Activated T-helper 2 cell treated with anti-CD3 and anti-CD28 coated beads, Interferon-gamma antibody, Interleukin-2, Interleukin-4, amounts not matched to agents 10 μg/mL and 5 μg/mL and 100 μg/mL, durations not matched to agents 14 hours and 24 hours and 36 hours (primary cell): ENCODE measurements at places on chromosomes 7 and 10. TPM values are rescaled to one million over a fixed set of nuclear protein-coding genes. Genes with fewer than 3 reads are reported as not detected.

DNA sequence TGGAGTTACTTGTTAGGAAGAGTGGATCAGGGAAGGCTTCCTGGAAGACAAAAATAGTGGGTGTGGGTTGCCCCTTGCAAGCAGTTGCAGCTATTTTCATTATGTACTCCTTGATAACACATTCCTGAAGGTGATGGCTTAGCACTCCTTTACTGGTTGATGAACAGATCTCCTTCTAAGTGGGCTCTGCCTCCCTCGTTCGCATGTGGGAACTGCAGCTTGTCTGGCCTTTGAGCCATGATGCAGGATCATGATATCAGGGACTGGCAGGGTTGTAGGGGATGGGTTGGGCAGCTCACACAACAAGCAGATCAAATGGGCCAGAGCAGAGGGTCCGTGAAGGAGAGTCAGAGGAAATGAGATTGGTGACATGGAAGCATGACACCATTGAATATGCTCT lies 28.8 kb upstream of the LRRC4 start:
- DNase-seq, result no peak
- peaks cover 35% of the 10 kb centered on the region for H3K4me1 ChIP-seq
- no peak overlapping the region for H3K4me3 ChIP-seq
- H3K27me3 ChIP-seq, result no peaks in the 10 kb centered on the region

- no peaks in the 10 kb centered on the region for H3K4me1 ChIP-seq
- no peak overlapping the region for H3K4me3 ChIP-seq
- H3K36me3 ChIP-seq, result no peaks in the 10 kb centered on the region
- no peak overlapping the region for H3K27ac ChIP-seq
- no peaks in the 10 kb centered on the region for H3K27me3 ChIP-seq
Observed at GRCh38 chr10:18264466-18265050, 124.3 kb downstream of the CACNB2 start.

- no peak for DNase-seq
- no peaks in the 10 kb centered on the region for H3K36me3 ChIP-seq
- H3K27me3 ChIP-seq, result peaks cover 14% of the 10 kb centered on the region
Observed at GRCh38 chr7:137789215-137789882, 57.4 kb downstream of the DGKI start.

DNA sequence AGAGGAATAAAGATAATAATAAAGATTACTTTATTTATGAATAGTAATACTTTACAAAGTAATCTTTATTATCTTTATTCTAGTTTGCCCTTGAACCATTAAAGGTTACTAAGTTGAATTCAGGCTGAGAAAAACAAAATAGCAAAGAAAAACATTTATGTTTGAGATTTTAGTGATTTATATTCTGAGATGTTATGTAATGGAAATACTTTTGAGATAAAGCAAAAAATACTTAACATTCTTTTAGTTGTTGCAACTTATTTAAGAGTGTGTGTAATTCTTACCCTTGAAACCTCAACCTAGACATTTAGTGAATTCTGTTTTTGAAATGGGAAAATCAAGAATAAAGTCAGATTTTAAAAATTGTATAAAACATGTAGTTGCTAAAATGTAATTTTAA lies 40.0 kb downstream of the MINPP1 start:
- no peaks in the 10 kb centered on the region for H3K27me3 ChIP-seq
- H3K4me3 ChIP-seq, result no peak overlapping the region
- H3K4me1 ChIP-seq, result peaks cover 7% of the 10 kb centered on the region

- DNase-seq, result peak; percentile 39
- H3K27me3 ChIP-seq, result no peaks in the 10 kb centered on the region
- peaks cover 24% of the 10 kb centered on the region for H3K36me3 ChIP-seq
- H3K27ac ChIP-seq, result no peak overlapping the region
- peaks cover 37% of the 10 kb centered on the region for H3K4me1 ChIP-seq
- H3K4me3 ChIP-seq, result peak overlapping the region; percentile 82
Observed at GRCh38 chr7:134458341-134458805, 527 bp downstream of the AKR1B1 start.

- H3K27ac ChIP-seq, result no peak overlapping the region
- no peak overlapping the region for H3K4me3 ChIP-seq
- H3K36me3 ChIP-seq, result no peaks in the 10 kb centered on the region
- H3K4me1 ChIP-seq, result no peaks in the 10 kb centered on the region
- H3K27me3 ChIP-seq, result no peaks in the 10 kb centered on the region
Observed at GRCh38 chr7:67406976-67407375, 410.3 kb downstream of the TYW1 start.

- no peak overlapping the region for H3K4me3 ChIP-seq
- peaks cover 12% of the 10 kb centered on the region for H3K27me3 ChIP-seq
- DNase-seq, result no peak
- H3K4me1 ChIP-seq, result peaks cover 5% of the 10 kb centered on the region
- no peak overlapping the region for H3K27ac ChIP-seq
Observed at GRCh38 chr10:124619195-124619594, 125.0 kb downstream of the FAM53B start.

DNA sequence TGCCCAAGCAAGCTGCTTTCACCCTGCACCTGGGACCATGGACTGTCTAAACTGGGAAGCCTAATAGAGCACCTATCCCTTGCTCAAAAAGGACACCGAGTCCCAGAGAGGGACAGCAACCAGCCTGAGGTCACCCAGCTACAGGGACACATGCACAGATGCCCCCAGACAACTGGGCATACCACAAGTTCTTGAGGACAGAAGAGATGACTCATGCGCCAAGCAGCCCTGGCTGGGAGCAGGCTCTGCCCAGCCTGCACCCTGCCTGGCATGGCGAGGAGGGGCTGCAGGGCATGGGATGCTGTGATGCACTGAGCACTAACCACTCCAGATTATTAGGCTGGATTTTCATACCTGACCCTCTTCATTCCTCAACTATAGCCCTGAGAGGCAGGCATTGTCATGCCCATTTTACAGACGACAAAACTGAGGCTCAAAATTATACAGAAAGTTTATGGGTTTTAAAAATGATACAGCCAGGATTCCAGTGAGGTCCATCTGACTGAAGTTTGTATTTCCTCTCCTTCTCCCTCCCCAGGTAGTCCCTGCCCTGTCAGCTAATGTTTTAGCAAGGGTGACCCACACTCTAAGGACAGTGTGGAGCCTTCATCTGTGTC lies 289.3 kb upstream of the ZMIZ1 start:
- no peak overlapping the region for H3K4me3 ChIP-seq
- no peaks in the 10 kb centered on the region for H3K4me1 ChIP-seq
- no peaks in the 10 kb centered on the region for H3K27me3 ChIP-seq
- H3K36me3 ChIP-seq, result no peaks in the 10 kb centered on the region

- peaks cover 1% of the 10 kb centered on the region for H3K4me1 ChIP-seq
- peaks cover 22% of the 10 kb centered on the region for H3K27me3 ChIP-seq
- no peak overlapping the region for H3K4me3 ChIP-seq
- H3K27ac ChIP-seq, result no peak overlapping the region
- no peak for DNase-seq
Observed at GRCh38 chr7:116999311-116999710, 46.0 kb downstream of the ST7 start.

GRCh38 chr10:92886334-92886961 lies 38.1 kb downstream of the EXOC6 start:
- no peaks in the 10 kb centered on the region for H3K36me3 ChIP-seq
- H3K4me1 ChIP-seq, result no peaks in the 10 kb centered on the region

GRCh38 chr7:31084226-31084625 lies 32.1 kb downstream of the ADCYAP1R1 start:
- H3K4me1 ChIP-seq, result no peaks in the 10 kb centered on the region
- DNase-seq, result no peak
- no peaks in the 10 kb centered on the region for H3K36me3 ChIP-seq

- no peak for DNase-seq
- no peaks in the 10 kb centered on the region for H3K4me1 ChIP-seq
- H3K4me3 ChIP-seq, result no peak overlapping the region
- no peak overlapping the region for H3K27ac ChIP-seq
Observed at GRCh38 chr10:88458209-88458608, 124.9 kb downstream of the RNLS start.

DNA sequence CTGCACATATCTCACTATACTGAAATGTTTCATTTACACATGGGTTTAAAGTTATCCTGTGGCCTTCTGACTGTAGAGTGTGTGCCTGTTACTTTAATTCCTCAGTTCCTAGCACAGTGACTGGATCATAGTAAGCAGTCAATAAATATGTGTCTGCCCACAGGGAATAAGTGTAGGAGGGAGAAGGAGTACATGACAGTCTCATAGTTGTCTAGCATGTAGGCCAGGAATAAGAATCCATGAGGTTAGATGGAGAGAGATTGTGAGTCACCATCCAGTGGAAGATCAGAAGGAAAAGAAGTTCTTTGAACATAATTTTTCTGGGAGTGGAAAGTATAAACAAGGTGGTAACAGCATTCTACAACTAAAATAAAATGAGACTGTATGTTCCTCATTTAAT lies 36.6 kb upstream of the SEMA3A start:
- no peaks in the 10 kb centered on the region for H3K4me1 ChIP-seq
- H3K27me3 ChIP-seq, result no peaks in the 10 kb centered on the region
- H3K36me3 ChIP-seq, result no peaks in the 10 kb centered on the region
- H3K4me3 ChIP-seq, result no peak overlapping the region
- no peak overlapping the region for H3K27ac ChIP-seq

- DNase-seq, result no peak
- no peaks in the 10 kb centered on the region for H3K27me3 ChIP-seq
- no peaks in the 10 kb centered on the region for H3K36me3 ChIP-seq
- H3K4me1 ChIP-seq, result peaks cover 5% of the 10 kb centered on the region
- no peak overlapping the region for H3K4me3 ChIP-seq
- H3K27ac ChIP-seq, result no peak overlapping the region
Observed at GRCh38 chr10:31753681-31754080, 174.9 kb downstream of the ARHGAP12 start.

- no peak for DNase-seq
- H3K4me1 ChIP-seq, result peaks cover 24% of the 10 kb centered on the region
- H3K4me3 ChIP-seq, result peak overlapping the region; percentile 90
- no peaks in the 10 kb centered on the region for H3K27me3 ChIP-seq
- H3K27ac ChIP-seq, result peak overlapping the region; percentile 95
Observed at GRCh38 chr10:58268454-58268945, 462 bp upstream of the CISD1 start.

DNA sequence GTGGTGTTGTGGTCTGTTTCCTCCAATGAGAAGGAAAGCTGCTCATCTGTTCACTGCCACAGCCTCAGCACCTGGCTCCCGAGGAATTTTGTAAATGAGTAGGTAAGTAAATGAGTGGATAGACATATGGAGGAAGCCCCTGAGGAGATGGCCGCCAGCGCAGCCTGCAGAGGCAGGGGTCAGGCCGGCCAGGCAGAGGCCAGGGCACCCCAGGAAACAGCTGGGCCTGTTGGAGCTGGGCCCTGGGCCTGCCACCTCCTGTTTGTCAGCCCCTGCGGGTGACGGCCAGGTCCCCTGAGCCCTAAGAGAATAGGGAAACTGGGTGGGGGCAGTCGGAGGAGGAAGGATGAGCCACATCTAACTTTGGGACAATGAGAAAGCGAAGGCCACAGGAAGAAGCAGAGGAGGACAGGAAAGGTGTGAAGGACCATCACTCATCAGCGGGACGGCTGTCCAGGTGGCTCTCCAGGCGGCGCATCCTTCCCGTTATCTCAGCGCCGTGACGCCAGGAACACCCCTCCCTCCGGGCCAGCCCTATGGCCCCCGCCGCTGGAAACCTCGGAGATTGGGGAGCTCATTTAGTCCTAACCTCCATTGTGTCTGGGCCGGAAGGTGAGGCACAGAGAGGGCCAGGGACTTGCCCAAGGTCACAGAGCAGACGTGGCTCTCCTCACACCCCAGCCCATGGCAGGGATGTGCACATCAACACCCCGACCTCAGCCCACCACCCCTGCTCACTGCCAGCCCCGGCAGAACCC lies 142.3 kb upstream of the UNC5B start:
- H3K36me3 ChIP-seq, result no peaks in the 10 kb centered on the region
- DNase-seq, result no peak
- H3K27ac ChIP-seq, result no peak overlapping the region
- no peak overlapping the region for H3K4me3 ChIP-seq
- H3K4me1 ChIP-seq, result no peaks in the 10 kb centered on the region

GRCh38 chr10:48363617-48364355 lies 57.3 kb downstream of the MAPK8 start:
- H3K4me1 ChIP-seq, result peaks cover 11% of the 10 kb centered on the region
- H3K27ac ChIP-seq, result no peak overlapping the region
- DNase-seq, result no peak
- no peaks in the 10 kb centered on the region for H3K27me3 ChIP-seq

The EPHA1 gene
- 0.07 and 0.34 TPM in 2 replicates for total RNA-seq

The CFTR gene
- total RNA-seq, result 0.02 TPM in 1 of 2 replicates, not detected in the other

The FBXO24 gene
- total RNA-seq, result 0.37 and 0.91 TPM in 2 replicates

The RAMP3 gene
- total RNA-seq, result 0.14 TPM in 2 replicates

The FAM25A gene
- total RNA-seq, result not detected in 2 replicates
